Activated CD8-positive, alpha-beta memory T cell treated with anti-CD3 and anti-CD28 coated beads, Interleukin-2, amount 50 U/mL, for 4 hours (primary cell): ENCODE measurements at places on chromosomes 11 and 22.

GRCh38 chr22:22603470-22603947 lies 40.9 kb upstream of the GGTLC2 start:
- no peak for DNase-seq

DNA sequence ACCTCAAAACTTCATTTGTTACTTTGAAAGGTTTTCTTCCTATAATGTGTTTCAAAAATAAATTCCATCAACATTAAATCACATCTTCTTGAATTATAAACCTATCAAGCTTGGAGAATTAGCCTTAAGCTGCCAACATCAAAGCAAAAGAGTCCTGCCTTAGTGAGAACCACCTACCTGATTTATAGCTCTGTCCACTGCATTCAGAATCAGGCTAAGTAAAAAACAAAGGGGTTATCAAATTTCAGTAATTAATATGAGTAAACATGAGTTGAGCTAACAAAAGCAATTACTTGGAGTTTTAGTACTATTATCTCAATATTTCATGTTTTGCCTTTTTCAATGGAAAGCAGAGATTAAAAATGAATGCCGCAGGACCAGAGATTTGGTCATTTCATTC lies 73.9 kb downstream of the CADM1 start:
- no peak for DNase-seq

GRCh38 chr11:5846701-5847100 lies 5.0 kb upstream of the OR52E6 start:
- DNase-seq: no peak

- DNase-seq: no peak
Measured at GRCh38 chr22:48695251-48695650, 1132.4 kb downstream of the BRD1 start.

DNA sequence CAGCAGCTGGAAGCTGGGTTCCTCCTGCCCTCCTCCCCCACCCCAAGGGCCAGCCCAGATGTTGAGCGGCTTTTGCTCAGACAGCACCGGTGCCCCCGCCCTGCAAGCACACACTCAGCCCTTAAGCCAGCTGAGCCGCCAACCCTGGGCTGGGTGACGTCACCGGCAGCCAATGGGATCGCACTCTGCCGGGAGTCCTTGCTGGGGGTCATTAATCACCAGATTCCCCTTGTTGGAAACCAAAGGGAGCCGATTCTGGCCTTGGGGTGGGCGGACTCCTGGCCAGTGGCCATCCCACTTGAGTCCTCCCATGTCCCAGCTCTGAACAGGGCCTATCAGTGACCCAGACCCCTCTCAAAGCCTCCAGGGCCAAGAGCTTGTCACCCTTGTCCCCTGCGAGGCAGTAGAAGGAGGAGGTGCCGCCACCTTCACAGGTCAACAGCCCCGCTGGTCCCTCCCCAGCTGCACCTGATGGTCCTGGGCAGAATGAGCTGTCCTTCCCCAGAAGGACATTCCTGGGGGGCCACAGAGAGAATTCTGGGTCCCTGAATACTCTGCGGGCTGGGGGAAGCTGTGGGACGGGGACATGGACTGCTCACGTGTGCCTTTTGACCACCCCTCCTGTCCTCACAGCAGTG lies 7.4 kb downstream of the DUSP8 start:
- no peak for DNase-seq

- no peak for DNase-seq
Measured at GRCh38 chr11:66858939-66859685, 2.2 kb downstream of the LRFN4 start.

GRCh38 chr11:25742800-25743199 lies 589.1 kb upstream of the ANO3 start:
- DNase-seq: no peak

GRCh38 chr11:83063073-83063754 lies 8.5 kb downstream of the RAB30 start:
- DNase-seq: no peak

- no peak for DNase-seq
Measured at GRCh38 chr11:114284021-114284420, 12.2 kb upstream of the NNMT start.

DNA sequence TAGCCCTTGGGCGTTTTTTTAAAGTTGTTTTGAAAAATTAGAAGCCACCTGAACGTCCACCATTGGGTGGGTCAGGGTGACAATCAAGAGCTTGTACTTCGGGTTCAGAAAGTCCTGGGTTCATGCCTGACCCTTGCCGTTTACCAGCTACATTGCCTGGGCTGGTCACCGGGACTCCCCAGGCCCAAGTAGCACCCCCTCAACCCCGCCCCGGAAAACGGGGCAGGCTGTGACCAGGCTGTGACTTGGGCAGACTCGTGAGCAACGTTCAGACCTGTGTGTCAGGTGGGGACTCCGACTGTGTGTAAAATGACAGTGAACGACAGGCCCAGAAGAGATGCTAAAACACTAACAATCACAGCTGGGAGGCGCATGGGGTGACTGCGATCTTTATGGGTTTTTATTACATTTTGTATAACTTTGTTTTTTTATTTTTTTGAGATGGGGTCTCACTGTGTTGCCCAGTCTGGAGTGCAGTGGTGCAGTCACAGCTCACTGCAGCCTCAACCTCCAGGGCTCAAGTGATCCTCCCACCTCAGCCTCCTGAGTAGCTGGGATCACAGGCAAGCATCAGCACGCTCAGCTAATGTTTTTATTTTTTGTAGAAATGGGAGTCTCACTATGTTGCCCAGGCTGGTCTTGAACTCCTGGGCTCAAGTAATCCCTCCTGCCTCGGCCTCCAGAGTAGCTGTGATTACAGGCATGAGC lies 56.8 kb downstream of the TRMU start:
- DNase-seq: no peak

- no peak for DNase-seq
Measured at GRCh38 chr11:14894657-14895598, 2.9 kb upstream of the CYP2R1 start.
